ENCODE measurements at places on chromosomes 4 and X.

GRCh38 chrX:46904626-46905025 lies 7.6 kb upstream of the JADE3 start:
- no peak for DNase-seq

GRCh38 chr4:40403081-40403480 lies 67.9 kb downstream of the CHRNA9 start:
- DNase-seq, result no peak

DNA sequence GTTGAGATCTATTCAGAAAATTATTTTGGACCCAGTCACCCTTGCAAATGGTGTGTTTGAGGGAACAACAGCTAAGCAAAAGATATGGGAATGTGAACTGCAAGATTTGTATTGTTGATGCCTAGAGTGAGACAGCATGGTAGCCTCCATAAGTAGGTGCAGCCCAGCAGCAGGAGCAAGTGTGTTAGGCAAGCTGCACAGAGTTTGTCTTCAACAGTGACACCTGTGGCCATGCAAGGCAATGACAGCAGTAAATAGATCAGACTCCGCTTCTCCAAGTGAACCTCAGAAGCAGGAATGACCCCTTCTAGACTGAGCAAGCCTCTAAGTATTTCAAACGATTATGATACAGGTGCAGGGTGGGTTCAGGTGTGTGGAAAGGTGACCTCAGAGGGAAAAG lies 133.4 kb upstream of the MSX1 start:
- no peak for DNase-seq

DNA sequence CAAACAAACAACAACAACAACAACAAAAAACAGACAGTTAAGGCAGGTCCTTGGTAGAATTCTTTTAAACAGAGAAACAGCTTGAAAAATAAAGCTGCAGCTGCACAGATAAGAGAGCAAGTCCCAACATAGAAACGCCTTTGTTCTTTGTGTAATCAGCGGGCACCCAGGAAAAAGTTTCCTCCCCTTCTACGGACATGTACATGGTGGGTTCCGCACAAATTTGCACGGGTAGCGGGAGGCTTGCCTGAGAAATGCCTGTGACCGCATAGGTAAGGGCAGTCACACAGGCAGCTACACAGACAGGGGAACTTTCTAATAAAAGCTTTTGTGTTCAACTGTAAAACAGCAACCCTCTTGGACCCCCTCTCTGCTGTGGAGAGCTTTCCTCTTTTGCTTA lies 25.7 kb upstream of the CT47A1 start:
- DNase-seq, result no peak

- DNase-seq, result peak; percentile 32
Observed at GRCh38 chr4:41213625-41214135, 662 bp downstream of the APBB2 start.

DNA sequence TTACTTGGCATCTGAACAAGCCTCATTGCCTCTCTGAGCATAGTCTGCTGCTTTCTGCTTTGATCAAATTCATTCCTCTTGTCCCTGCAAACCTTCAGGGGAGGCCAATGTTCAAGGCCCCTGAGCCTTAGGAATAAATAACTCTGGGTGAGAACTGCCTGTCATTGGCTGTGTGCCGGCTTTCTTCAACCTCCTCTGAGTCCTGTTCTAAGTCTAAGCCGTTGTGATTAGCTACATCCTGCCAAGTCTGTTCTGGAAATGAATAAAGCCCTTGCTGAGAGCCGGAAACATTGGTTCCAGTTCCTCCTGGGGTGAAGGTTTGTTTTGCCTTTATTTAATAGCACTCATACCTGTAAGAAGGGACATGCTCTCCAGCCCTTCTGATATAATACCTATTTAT lies 13.8 kb downstream of the RNF4 start:
- no peak for DNase-seq

DNA sequence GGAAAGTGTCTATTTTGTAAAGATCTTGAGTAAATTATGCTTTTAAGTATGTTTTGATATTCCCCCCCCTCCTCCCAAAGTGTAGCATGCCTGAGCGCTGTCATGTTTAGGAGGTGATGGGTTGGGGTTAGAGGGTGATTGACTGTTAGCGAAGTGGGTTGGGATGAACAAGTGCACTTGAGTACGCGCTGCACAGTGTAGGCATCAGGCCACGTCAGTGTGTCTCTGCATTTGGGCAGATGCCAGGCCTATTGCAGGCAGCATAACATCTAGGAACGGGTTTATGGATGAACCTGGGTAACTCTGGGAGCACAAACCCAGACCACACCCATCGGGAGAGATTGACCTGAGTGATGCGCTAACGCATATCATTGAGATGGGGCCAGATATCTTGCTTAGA lies 111.2 kb downstream of the TBL1X start:
- DNase-seq, result no peak

GRCh38 chr4:53378171-53378482 lies 686 bp downstream of the FIP1L1 start:
- DNase-seq, result no peak

- no peak for DNase-seq
Observed at GRCh38 chr4:123452616-123453015, 56.0 kb downstream of the SPRY1 start.

GRCh38 chrX:120485315-120485637 lies 16.2 kb upstream of the LAMP2 start:
- no peak for DNase-seq
